Right cardiac atrium (tissue), 5 donors: ENCODE measurements at places on chromosomes 1 and 21. TPM values are rescaled to one million over a fixed set of nuclear protein-coding genes. Genes with fewer than 3 reads are reported as not detected.

IFI44L gene
- 12.8 TPM for total RNA-seq

FMOD gene
- total RNA-seq, result 91.6 TPM

TMPRSS15 gene
- not detected for total RNA-seq

RGL1 gene
- total RNA-seq, result 16.3 TPM

C4BPA gene
- total RNA-seq, result not detected

LDLRAD1 gene
- total RNA-seq, result not detected

PDPN gene
- 12.6 TPM for total RNA-seq

STRIP1 gene
- total RNA-seq, result 19.0 TPM

- no peak for DNase-seq
Observed at GRCh38 chr1:31700468-31701090, 3.2 kb downstream of the COL16A1 start.

- DNase-seq, result no peak
Observed at GRCh38 chr1:111911776-111912515, 77.5 kb downstream of the KCND3 start.

DNA sequence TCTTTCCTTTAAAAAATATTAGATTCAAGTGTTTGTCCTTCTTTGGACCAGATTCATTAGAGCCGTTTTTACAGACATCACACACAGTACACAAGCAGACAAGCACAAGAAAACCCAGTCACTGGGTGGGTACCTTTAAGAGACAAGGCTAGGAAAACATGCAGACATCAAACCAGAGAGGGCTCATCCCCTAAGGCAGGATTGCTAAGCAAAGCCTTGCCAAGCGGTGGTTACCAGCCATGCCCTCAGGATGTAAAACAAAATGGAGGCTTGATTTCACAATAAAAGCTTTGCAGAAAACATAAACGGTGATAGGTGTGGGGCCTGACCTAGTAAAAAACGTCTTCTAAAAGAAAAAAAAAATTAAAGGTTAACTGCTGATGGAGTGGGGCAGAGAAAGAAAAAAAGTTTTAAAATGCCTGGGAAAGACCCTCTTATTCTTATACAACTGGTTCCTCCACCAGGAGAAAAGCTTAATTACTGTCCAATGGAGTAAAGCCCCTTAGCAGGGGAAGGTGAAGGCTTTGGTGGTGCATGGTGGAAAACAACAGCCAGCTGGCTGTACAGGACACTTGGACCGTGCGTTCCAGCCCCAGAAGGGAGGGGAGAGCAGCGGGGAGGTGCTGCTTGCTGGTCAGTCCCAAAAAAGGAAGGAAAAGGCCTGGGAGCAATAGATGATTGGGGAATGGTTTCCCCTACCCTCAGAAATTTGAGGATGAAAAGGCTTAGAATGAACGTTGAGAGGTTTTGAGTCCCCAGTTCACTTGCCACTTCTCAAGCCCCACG is 30.4 kb upstream of the FMO1 start:
- DNase-seq, result peak; percentile 20

DNA sequence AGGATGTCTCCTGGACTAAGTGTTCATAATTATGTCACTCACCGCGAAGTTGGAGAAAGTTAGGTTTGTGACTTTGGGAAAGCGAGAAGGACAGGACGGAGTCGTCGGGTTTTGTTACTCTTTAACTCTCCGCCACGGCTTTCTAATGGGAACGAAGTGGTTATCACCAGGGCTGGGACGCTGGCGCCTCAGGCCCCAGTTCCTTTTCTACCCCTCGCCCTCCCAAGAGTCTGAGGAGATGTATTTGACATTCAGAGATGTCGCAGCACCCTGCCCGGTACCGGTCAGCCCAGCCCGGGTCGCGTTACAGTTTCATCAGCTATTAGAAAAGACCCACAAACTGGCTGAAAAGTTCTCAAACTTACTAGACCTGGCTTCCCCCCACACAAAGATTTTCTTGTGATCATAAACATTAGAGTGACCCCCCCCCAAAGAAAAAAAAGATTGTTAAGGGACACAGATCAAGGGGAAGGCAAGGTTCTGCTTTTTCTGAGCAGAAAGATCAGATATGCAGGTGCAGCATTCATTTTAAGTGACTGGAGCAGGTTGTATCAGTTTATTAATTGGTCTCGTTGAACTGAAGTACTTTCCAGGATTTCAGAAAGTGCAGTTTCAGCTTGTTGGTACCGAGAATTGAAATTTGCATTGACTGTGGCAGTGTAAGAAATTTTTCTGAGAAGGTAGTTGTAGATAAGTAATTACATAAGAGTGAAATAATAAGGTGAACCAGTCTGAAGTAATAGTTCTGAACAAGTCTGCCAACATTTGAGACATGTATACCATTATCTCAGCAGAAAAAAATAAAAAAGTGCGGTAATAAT is 859 bp upstream of the ZBTB18 start:
- DNase-seq, result peak; percentile 59

DNA sequence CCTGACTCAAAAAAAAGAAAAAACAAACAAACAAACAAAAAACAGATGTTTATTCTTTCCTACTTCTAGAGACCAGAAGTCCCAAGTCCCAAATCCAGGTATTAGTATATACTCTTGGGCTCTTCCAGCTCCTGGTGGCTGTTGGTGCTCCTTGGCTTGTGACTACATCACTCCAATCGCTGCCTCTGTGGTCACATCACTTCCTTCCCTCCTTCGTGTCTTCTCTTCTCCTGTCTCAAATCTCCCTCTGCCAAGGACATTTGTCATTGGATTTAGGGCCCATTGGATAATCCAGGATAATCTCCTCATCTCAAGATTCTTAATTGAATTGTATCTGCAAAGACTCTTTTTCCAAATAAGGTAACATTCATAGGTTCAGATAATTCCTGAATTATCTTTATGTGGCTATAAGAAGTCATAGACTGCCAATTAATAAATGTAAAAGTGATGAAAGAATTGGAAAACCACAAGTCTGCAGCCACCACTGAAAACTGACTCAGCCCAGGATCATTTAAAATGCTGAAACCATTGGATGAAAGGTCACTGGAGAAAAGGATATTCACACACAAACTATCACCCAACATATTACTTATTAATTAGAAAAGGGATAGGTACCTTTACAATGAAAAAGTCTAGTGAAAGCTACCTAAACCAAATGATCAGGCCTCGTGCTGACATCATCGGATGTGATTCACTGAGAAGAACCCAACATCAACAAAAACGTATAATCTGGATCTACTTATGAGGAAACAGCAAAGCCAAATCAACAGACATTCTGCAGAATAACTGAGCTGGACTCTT is 67.1 kb downstream of the ZNF281 start:
- no peak for DNase-seq

DNA sequence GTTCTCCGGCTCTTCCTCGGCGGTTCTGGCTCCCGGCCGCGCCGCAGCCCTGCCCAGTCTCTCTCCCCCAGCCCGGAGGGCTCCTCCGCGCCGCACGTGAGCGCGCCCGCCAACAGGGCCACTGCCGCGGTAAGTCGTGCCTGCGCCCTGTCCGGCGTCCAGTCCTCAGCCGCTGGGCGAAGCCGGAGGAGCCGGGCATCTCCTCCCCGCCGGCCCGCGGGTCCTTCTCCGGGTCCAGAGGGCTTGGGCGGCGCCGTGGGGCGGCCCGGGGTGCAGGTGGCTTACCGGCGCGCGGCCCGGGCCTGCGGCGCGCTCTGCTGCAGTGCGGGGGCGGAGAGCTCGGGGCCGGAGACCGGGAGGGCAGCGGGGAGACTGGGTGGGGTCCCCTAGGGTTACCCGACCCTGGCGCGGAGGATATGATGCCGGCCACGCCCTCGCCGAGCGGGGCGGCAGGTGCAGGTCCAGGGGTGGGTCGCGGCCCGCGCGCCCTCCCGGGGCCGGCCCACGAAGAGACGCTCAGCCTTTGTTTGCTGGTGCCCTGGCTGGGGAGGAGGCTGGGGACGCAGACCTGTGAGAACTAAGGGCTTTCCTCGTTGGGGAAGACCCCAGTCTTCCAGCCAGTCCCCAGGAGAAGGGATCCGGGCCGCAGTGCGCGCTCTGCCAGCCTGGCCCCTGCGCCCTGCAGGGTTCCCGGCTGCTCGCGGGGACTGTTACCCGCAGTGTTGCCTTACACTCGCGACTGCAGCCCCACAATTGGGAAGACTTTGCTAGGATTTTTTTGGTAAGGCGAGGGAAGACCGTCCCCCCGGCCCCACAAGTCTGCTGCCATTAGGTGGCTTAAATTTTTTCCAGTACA is at the start of gene DOP1B:
DOP1B (plus strand) TSS at position 10 of the 856 bp plus-strand sequence. CDS start 7,910 bp downstream, outside the sequence.
- DNase-seq, result no peak
